Neural progenitor cell (in vitro differentiated cells): ENCODE measurements at places on chromosomes 1 and 21.

DNA sequence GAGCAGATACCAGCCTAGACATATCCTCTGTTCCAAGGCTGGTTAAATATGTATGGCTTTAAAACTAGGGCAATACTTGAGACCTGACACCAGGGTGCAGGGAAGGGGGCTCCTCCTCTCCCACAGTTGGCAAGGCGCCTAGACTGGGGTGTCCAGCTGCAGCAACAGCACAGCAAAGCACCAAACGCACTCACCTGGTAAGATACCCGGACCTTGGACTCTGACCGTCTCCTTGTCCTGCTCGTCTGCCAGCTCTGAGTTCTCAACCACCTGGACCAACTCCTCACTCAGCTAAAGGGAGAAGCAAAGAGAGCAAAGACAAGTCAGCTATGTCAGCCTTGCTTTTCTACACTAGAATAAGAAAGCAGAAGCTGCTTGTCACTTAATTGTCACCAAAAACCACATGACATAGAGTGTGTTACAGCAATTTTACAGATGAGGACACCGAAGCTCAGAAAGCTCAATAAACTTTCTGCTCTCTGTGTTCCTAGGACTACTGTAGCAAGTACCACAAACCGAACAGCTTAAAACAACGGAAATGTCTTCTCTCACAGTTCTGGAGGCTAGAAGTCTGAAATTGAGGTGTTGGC is 4.4 kb downstream of the PACC1 start:
- H3K27ac ChIP-seq, result no peak overlapping the region
- H3K36me3 ChIP-seq, result no peaks in the 10 kb centered on the region
- peaks cover 10% of the 10 kb centered on the region for H3K4me1 ChIP-seq
- DNase-seq, result no peak
- peaks cover 16% of the 10 kb centered on the region for H3K27me3 ChIP-seq

GRCh38 chr1:77631751-77632150 is 50.7 kb downstream of the ZZZ3 start:
- no peak overlapping the region for H3K27ac ChIP-seq
- H3K4me1 ChIP-seq, result no peaks in the 10 kb centered on the region
- no peak overlapping the region for H3K4me3 ChIP-seq
- H3K27me3 ChIP-seq, result no peaks in the 10 kb centered on the region

DNA sequence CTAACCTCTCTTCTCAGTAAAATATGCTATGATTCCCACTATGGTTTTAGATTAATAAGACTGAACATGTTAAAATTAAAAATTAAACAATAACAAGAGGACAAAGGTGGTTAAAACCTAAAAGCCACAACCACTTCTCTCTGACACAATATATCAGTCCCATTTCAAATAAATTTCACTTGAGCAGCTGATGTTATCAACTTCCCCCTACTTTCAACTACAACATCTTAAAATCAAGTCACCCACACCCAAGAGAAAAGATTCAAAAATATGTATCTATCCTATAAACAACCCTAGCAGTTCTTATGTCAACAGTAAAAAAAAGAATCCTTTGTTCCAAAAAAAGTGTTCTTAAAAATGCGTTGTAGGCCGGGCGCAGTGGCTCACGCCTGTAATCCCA is 7.5 kb downstream of the PUM1 start:
- H3K27ac ChIP-seq, result no peak overlapping the region
- H3K4me1 ChIP-seq, result peaks cover 19% of the 10 kb centered on the region
- no peak overlapping the region for H3K4me3 ChIP-seq
- H3K27me3 ChIP-seq, result no peaks in the 10 kb centered on the region
- DNase-seq, result no peak

DNA sequence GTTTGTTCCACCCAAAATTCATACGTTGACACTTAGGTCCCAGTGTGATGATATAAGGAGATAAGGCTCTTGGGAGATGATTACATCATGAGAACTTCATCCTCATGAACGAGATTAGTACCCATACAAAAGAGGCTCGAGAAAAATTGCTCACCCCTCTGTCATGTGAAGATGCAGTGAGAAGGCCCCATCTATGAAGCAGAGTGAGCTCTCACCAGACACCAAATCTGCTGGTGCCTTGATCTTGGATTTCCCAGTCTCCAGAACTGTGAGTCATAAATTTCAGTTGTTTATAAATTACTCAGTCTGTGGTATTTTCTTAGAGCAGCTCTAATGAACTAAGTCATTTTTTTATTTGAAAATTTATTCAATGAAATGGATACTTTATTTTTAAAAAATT is 42.6 kb upstream of the USP25 start:
- H3K27me3 ChIP-seq, result no peaks in the 10 kb centered on the region
- no peaks in the 10 kb centered on the region for H3K36me3 ChIP-seq
- H3K4me3 ChIP-seq, result no peak overlapping the region
- no peak overlapping the region for H3K27ac ChIP-seq
- no peak for DNase-seq
- no peaks in the 10 kb centered on the region for H3K4me1 ChIP-seq

GRCh38 chr1:210332233-210332632 is 3.5 kb downstream of the HHAT start:
- no peaks in the 10 kb centered on the region for H3K36me3 ChIP-seq
- H3K27ac ChIP-seq, result no peak overlapping the region
- DNase-seq, result no peak
- no peak overlapping the region for H3K4me3 ChIP-seq
- peaks cover 12% of the 10 kb centered on the region for H3K4me1 ChIP-seq

- H3K4me1 ChIP-seq, result peaks cover 4% of the 10 kb centered on the region
- H3K4me3 ChIP-seq, result no peak overlapping the region
- no peaks in the 10 kb centered on the region for H3K27me3 ChIP-seq
- no peak for DNase-seq
- H3K36me3 ChIP-seq, result no peaks in the 10 kb centered on the region
- H3K27ac ChIP-seq, result no peak overlapping the region
These were observed 5.5 kb downstream of the LAPTM5 start for GRCh38 chr1:30751830-30752650.

- H3K36me3 ChIP-seq, result no peaks in the 10 kb centered on the region
These were observed 104.1 kb downstream of the RIPK4 start for GRCh38 chr21:41662761-41663160.

DNA sequence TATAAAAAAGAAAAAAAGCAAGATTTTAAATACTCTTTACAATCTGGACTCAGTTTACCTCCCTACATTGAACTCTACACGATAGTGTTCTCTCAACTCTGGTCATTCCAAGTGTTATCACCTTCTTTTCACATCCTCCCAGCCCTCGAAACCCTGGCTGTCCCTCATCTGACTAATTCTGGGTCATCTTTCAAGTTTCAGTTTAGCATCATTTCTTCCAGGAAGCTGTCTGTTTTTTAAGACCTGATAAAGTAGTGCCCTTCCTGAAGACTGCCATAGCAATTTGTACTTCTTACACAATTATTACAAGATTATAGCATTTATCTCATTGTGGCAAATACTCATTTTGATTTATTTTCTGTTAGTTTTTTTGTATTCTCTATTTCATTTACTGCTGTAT is 1.2 kb downstream of the ALG14 start:
- no peak for DNase-seq
- H3K36me3 ChIP-seq, result no peaks in the 10 kb centered on the region
- H3K4me1 ChIP-seq, result peaks cover 6% of the 10 kb centered on the region
- H3K27me3 ChIP-seq, result no peaks in the 10 kb centered on the region
- no peak overlapping the region for H3K27ac ChIP-seq

- no peaks in the 10 kb centered on the region for H3K36me3 ChIP-seq
- no peak overlapping the region for H3K27ac ChIP-seq
- DNase-seq, result peak; percentile 48
- H3K4me3 ChIP-seq, result peak overlapping the region; percentile 67
These were observed 1.2 kb downstream of the TUT4 start for GRCh38 chr1:52551507-52552235.

DNA sequence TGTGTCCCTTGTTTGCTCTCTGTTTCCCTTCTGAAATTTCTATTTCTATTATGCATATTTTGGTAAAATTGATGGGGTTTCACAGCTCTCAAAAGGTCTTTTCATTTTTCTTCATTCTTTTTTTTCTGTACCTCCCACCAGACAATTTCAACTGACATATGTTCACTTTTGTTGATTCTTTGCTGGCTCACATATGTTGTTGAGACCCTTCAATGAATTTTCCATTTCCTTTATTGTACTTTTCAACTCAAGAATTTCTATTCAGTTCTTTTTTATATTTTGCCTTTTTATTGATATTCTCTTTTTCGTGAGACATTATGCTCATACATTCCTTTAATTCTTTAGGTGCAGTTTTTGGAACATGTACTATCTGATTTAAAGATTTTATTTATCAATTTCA is 102.6 kb upstream of the GRIK1 start:
- no peaks in the 10 kb centered on the region for H3K27me3 ChIP-seq
- H3K27ac ChIP-seq, result no peak overlapping the region
- no peak for DNase-seq
- H3K36me3 ChIP-seq, result no peaks in the 10 kb centered on the region

DNA sequence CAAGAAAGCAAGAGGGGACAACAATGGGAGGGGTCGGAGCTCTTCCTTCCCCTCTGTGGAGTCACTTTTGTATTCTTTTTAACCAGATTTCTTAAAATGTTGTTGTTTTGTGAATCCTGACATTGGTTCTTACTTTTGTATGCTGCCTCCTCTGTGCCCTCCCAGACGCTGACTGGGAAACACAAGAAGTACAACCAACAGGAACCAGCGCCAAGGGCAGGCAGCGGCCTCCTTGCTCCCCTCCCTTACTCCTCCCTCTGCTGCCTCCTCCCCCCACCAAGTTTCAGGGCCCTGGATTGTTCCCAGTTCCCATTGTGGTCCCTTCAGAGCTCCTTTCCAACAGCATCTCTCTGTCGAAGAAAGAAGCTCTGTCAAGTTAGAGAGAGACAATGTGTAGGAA is 111.1 kb downstream of the BRINP2 start:
- H3K4me3 ChIP-seq, result no peak overlapping the region
- peak; percentile 53 for DNase-seq
- peaks cover 23% of the 10 kb centered on the region for H3K4me1 ChIP-seq
- no peaks in the 10 kb centered on the region for H3K27me3 ChIP-seq
- H3K36me3 ChIP-seq, result no peaks in the 10 kb centered on the region

GRCh38 chr1:119367432-119368124 is 1.0 kb upstream of the HAO2 start:
- peak; percentile 50 for DNase-seq
- no peaks in the 10 kb centered on the region for H3K36me3 ChIP-seq
- no peak overlapping the region for H3K27ac ChIP-seq
- no peaks in the 10 kb centered on the region for H3K27me3 ChIP-seq
- H3K4me1 ChIP-seq, result no peaks in the 10 kb centered on the region

DNA sequence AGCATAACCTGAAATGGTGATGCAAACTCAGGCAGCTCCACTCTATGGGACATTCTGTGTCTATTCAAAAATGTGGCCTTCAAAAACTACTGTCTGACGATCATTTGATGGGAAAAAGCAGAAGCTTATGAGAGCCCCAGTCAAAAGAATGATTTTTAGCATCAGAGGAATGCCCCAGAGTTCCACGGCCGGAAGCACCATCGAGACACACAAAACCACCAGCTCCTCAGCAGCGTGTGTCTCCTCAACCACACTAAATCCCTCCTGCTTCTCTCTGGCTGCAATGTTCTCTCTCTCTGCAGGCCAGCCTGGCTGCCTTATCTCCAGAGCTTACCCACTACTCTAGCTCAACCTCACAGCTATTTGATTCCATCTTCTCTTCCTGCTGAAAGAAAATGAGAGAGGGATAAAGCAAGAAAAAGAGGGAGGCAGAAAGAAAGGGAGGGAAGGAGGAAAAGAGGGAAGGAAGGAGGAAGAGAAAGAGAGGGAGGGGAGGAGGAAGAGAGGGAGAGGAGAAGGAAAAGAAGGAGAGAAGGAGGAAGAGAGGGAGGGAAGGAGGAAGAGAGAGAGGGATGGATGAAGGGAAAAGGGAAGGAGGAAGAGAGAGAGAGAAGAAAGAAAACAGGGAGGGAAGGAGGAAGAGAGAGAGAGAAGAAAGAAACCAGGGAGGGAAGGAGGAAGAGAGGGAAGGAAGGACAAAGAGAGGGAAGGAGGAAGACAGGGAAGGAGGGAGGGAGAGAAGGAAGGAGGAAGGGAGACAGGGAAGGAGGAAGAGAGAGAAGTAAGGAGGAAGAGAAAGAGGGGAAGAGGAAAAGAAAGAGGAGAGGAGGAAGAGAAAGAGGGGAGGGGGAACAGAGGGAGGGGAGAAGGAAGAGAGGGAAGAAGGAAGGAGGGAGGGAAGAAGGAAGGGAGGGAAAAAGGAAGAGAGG is 33.5 kb upstream of the LAPTM5 start:
- H3K27ac ChIP-seq, result no peak overlapping the region
- no peaks in the 10 kb centered on the region for H3K36me3 ChIP-seq
- H3K4me1 ChIP-seq, result peaks cover 8% of the 10 kb centered on the region
- H3K27me3 ChIP-seq, result no peaks in the 10 kb centered on the region

DNA sequence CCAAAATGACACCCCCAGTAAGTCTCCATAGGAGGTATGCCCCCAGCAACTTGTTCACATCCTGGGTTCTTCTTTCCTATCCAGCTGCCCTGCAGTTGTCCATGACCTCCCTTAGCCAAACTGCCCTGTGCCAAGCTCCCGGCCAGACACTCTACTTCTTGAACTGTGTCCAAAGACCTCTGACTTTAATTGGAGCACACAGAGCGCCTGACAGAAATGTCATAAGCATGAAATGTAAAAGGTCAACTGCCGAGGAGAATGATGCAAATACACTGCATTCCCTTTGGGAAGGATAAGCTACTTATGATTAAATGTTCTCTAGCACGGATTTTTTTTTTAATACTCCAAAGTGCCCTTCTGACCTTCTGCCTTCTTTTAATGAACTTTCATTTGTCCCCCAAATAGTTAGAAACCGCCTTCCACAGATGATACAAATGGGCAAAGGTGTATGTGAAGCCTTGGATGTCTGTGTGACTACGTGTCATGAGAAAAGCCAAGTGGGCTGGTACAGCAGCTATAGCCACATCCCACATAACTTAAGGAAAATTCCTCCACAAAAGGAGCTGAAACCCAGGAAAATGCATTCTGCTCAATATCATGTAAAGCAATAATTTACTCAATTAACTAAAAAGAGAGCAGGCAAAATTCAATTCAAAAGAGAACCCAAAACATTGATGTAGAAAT is 26.8 kb downstream of the PALMD start:
- no peaks in the 10 kb centered on the region for H3K27me3 ChIP-seq
- DNase-seq, result no peak
- H3K36me3 ChIP-seq, result no peaks in the 10 kb centered on the region
- no peak overlapping the region for H3K27ac ChIP-seq

DNA sequence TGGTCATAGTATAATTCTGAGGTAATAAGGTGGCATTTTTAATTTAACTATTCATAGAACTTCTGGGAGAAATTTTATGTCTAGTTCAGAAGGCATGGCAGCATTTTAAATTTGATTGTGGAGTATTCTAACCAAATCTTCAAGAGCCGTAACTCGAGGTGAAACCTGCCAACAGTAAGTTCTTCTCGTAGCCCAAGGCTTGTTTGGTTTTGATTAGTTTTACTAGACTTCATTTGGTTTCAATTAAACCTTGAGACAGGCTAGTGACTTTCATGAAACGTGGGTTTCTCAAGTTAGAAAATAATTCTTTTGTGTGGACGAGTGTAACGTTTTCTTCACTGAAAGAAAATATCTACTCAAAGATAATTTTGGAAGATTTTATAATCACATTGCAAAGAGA is 395.5 kb downstream of the USP25 start:
- H3K4me1 ChIP-seq, result no peaks in the 10 kb centered on the region
- H3K27me3 ChIP-seq, result no peaks in the 10 kb centered on the region
- H3K27ac ChIP-seq, result no peak overlapping the region
- no peaks in the 10 kb centered on the region for H3K36me3 ChIP-seq
- no peak overlapping the region for H3K4me3 ChIP-seq

- no peak overlapping the region for H3K27ac ChIP-seq
- no peaks in the 10 kb centered on the region for H3K36me3 ChIP-seq
- no peaks in the 10 kb centered on the region for H3K4me1 ChIP-seq
- peaks cover 4% of the 10 kb centered on the region for H3K27me3 ChIP-seq
- no peak overlapping the region for H3K4me3 ChIP-seq
- DNase-seq, result no peak
These were observed 18.7 kb upstream of the F5 start for GRCh38 chr1:169604781-169605560.

- H3K4me3 ChIP-seq, result no peak overlapping the region
- H3K4me1 ChIP-seq, result peaks cover 77% of the 10 kb centered on the region
- H3K36me3 ChIP-seq, result no peaks in the 10 kb centered on the region
- no peaks in the 10 kb centered on the region for H3K27me3 ChIP-seq
- no peak for DNase-seq
These were observed 41.2 kb downstream of the AHDC1 start for GRCh38 chr1:27562534-27563340.
